ENCODE measurements at places on chromosomes 13 and 19.

DNA sequence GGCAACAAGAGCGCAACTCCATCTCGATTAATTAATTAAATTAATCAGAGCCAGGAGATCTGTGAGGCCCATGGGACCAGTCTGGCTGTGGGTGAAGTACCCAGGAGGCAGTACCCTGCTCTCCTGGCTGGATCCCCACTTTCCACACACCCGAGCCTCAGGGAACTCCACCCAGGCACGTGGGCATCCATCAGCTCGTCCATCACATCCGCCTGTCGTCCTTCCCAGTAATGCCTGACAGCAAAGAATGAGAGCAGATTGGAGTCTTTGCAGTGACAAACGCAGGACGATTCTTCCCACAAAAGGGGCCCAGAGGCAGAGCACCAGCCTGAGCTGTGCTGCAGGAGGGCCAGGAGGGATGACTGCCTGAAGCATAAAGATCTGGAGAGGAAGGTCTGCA is 35.8 kb downstream of the VSTM2B start:
- DNase-seq, result no peak

DNA sequence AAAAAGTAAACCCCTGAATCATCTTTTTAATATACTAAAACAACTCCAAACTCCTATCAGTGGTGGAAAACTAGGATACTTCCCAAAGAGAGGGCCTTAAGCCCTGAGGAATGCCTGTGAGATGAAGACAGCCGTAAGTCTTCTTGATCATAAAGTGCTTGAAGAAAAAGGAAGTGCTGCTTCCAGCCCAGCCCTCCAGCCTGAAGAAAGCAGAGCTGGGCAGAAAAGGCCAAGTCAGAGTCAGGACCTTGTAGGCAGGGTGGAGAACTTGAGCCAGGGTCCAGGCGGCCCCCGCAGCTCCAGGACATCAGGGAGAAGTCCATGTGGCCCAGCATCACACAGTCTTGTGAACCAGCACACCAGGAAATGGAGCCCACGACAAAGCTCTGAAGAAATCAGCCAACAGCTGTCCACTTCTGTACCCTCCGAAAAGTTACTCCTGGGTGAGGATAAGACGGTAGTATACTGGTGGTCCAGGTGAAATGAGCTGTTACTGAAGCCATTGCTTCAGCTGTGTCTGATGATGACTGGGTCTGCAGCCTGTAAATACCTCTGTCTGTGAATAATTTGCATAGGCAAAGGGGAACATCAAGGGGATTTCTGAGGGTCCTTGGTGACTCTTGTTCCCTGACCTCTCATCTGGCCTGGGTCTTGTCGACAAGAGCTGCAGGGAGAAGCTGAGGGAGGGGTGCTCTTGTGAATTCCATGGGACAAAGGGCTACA is 18.7 kb upstream of the CRYL1 start:
- DNase-seq, result no peak

DNA sequence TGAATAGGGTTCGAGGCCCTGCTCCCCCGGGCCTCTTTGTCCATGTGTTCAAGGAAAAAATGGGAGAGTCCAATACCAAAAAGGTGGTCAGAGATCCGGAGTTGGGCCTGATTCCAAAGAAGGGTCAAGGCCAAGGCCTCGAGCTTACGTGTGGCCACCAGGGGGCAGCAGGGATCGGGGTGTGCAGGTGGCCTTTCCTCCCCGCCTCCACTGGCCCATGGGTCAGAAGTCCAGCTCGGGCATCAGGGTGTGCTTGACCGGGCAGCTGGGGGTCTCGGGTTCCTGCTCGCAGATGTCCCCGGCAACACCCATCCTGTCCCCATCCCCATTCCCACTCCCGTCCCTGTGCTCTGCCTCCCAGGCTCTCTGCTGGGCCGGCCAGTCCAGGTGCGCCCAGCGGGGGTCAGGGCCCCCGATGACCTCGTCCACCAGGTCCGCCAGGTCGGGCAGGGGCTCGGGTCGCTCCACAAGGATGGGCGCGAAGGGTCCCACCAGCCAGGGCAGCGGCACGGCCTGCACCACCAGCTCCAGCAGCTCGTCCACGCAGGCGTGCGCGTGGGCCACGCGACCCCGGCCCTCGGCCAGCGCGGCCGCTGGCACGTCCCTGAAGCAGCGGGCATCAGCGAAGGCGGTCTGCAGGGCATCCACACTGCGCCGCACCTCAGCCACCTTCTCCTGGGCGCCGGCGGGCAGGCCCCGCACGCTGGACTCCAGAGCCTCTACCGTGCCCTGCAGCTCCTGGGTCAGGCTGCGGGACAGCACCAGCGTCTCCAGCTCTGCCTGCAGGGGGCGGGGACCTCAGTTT is 5.2 kb upstream of the PLIN4 start:
- DNase-seq, result no peak

GRCh38 chr13:90757127-90757680 is 590.3 kb upstream of the MIR17HG start:
- no peak for DNase-seq

- DNase-seq, result no peak
Measured at GRCh38 chr19:1634242-1634937, 18.0 kb downstream of the TCF3 start.

- no peak for DNase-seq
Measured at GRCh38 chr19:42553292-42554045, 25.2 kb upstream of the CEACAM1 start.

DNA sequence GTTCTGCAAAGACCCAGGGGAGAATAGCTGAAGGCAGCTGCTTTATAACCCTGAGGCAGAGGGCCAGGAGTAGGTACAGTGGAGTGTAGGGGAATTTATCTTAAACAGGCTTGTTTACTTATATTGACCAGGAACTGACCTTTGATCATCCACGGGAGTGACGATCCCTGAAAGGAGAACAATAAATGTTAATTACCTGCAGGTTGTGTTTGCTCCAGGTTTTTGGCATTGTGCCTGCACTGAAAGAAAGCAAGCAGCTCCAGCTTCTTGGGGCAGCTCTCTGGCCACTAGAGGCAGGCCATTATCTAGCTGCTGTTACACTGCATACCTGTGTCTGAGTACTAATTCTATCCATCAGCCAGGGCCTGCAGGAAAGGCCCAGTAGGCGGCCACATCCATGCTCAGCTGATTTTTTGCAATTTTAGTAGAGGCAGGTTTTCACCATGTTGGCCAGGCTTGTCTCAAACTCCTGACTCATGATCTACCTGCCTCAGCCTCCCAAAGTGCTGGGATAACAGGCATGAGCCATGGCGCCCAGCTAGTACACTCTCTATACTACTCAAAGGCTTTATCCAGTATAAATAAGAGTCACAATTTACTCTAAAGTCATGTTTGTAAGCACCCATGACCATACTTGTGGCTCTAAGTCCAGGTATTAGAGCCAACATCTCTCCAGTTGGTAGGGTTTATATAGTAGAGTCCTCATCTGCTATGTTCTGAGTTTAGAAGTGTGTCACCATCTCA is 8.5 kb upstream of the ZNF91 start:
- no peak for DNase-seq

- DNase-seq, result no peak
Measured at GRCh38 chr19:6686628-6686975, 16.6 kb upstream of the TNFSF14 start.

- DNase-seq, result no peak
Measured at GRCh38 chr13:20812890-20813289, 39.1 kb upstream of the EEF1AKMT1 start.

DNA sequence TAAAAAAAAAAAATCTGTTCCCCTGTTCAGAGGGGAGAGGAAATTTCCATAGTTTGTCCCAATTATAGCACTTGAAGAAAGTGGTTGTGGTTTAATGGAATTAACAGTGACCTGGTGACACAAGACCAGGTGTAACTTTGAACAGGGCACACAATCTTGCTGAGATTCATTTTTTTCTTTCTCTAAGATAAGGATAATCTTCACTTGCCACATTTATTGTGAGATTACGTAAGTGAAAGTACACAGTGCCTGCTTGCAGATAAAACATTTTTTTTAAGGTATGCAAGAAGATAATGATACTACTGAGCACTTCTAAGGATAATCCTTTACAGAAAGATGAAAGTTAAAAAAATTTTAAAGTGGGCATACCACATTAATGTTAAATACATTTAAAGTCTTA is 448.1 kb downstream of the DIAPH3 start:
- DNase-seq, result no peak

GRCh38 chr19:47619763-47620162 is 10.8 kb downstream of the BICRA start:
- DNase-seq, result no peak

- DNase-seq, result no peak
Measured at GRCh38 chr13:51034906-51035305, 76.2 kb downstream of the C13orf42 start.

DNA sequence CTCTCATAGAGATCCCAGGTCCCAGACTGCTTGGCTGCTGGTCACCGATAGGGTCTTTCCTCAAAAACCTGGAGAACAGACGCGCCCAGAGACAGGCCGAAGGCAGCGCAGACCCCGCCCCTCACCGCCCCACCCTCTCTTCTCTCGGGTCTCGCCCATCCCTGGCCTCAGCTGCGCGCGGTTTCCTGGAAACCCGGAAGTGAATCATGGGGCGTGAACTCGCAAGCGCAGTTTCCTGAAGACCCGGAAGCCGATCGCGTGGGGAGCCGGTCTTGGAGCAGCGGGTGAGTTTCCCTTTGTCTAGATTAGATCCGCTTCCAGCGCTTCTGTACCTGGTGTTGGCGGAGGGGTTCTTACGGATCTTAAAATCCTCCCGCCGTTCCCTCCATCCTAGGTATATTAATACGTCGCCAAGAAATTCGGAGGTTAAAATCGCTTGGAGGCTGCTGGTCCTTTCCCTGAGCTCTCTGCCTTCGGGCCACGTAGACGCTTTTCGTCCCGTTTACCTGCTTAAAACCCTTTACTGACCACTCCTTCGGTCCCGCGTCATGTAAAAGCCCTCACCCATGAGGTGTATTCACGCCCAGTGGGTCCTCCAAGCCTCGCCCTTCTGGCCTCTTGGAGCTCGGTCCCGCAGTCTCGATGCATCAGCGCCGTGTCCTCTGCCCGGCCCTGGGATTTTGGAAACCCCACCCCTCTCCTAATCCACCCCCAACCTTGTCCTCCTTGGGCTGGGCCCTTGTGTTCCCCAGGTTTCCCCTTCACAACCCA is at the start of gene ZNF578:
ZNF578 (plus strand) TSS at position 230 of the 771 bp plus-strand sequence. CDS start 48,293 bp downstream, outside the sequence.
- DNase-seq, result peak; percentile 72

GRCh38 chr19:876780-877314 is 16.1 kb downstream of the MED16 start:
- DNase-seq, result no peak

GRCh38 chr13:113815151-113816058 is 48.5 kb downstream of the GAS6 start:
- DNase-seq, result peak; percentile 59

DNA sequence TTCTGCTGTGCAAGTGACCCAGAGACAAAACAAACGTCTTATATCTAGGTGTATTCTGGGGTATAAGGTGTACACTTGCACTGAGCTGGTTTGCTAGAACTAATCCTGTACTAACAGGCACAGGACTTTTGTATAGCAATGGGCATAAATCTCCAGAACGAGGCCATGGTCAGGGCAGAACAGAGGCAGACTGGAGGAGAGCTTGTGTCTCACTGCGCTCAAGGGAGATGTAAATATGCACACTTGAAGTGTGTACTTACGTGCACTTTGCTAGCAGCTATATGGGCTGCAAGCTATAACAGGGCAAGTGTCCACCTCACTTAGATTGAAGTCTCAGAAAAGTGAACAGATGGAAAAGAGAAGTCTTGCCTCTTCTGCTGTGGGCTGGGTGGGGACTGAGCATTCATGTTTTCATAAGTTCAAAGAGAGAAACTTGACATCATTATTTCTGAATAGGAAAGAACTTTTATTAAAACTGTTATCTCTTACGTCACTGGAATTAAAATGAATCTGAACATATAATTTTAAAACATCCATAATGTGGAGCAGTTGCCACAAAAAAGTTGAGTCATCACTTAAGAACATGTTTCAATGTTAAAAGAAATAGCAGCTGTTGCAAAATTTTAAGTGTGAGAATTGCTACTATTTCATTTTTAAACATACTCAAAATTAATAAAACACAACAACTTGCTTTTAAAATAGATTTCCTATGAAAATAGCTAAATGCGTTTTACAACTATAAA is 888.3 kb downstream of the PCDH9 start:
- DNase-seq, result no peak

DNA sequence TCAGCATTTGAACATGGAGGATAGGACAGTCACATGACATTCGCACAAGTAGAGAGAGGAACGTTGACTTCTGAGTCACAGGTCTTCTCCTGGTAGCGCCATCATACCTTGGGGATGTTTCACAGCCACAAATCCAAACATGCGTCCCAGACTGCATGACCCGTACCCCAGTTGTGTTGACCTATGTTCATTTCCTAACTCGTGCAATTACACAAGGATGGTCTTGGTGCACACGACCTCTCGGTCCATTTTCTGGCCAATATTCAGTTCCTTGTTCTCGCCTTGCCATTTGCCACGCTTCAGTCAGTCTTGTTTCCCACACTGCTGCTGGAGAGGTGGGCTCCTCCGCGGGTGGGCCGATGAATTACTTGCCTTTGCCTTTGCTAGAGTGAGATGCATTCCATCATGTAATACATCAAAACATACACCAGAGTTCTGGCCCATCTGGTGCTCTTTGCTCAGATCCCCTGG is 87.3 kb downstream of the COL4A2 start:
- no peak for DNase-seq

- DNase-seq, result peak; percentile 24
Measured at GRCh38 chr13:38685974-38686576, 802 bp upstream of the FREM2 start.

DNA sequence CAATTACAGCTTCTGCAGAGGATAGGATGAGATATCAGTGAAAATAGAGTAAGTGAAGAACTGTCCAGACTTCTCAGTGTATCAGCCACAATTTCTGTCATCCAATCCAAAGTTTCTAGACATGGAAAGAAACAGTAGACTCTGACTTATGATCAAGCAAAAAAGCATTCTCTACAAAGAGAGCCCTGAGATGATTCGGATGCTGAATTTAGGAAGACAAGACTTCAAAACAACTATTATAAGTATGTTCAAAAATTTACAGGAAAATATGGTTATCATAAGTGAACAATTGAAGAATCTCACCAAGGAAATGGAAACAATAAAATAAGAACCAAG is 238.2 kb upstream of the IRS2 start:
- no peak for DNase-seq

GRCh38 chr19:48480183-48480557 is 11.0 kb downstream of the CYTH2 start:
- DNase-seq, result peak; percentile 35

DNA sequence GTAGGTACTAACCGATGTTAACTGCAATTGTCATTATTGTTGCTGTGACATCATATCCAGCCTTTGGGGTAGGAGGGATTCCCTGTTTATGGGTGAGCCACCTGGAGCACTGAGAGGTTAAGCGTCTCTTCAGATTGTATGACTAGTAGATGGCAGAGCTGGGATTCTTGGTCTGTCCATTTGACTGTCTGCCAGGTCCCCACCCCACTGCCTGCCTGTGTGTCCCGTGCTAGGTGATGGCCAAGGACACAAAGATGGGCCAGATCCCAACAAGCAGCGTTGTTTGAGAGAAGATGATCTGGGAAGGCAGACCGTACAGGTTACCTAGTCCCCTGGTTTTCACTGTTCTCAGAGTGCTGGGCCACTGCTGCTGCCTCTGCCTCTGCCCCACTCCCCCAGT is 16.6 kb downstream of the PPP2R1A start:
- DNase-seq, result no peak

DNA sequence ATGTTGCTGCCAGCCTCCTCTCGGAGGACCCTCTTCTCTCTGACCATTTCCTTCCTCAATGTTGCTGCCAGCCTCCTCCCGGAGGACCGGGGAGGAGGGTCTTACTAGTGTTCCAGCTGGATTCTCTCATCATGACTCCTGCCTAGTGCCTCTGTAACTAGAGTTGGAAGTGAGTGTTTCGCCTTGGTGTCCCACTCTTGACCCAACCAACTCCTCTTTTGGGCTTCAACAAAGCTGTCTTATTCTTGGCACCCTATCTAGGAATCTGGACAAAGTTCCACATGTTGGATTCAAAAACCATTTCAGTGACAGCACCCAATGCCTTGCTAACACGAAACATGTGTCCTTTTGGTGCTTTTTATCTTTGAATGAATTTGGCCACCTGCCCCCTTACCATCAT is 165.4 kb downstream of the GPC5 start:
- DNase-seq, result no peak
